Psoas muscle (tissue), 8 donors: ENCODE measurements at places on chromosomes 12 and 14. TPM values are rescaled to one million over a fixed set of nuclear protein-coding genes. Genes with fewer than 3 reads are reported as not detected.

GRCh38 chr12:119869720-119870119 lies 7.4 kb downstream of the CIT start:
- peak; percentile 51 for DNase-seq
- H3K4me3 ChIP-seq, result no peak overlapping the region
- H3K4me1 ChIP-seq, result no peaks in the 10 kb centered on the region
- no peaks in the 10 kb centered on the region for H3K36me3 ChIP-seq
- H3K27me3 ChIP-seq, result no peaks in the 10 kb centered on the region

DNA sequence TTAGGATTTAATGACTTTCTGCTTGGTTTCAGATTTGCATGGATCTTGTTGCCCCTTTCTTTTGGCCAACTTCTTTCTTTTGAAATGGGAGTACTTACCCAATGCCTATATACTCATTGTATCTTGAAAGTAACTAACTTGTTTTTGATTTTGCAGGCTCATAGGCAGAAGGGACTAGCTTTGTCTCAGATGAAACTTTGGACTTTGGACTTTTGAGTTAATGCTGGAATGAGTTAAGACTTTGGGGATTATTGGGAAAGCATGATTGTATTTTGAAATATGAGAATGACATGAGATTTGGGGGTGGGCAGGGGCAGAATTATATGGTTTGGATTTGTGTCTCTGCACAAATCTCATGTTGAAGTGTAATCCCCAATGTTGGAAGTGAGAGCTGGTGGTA lies 657.1 kb downstream of the TMTC2 start:
- H3K36me3 ChIP-seq, result no peaks in the 10 kb centered on the region
- H3K4me3 ChIP-seq, result no peak overlapping the region
- no peak for DNase-seq
- no peaks in the 10 kb centered on the region for H3K27me3 ChIP-seq
- H3K4me1 ChIP-seq, result no peaks in the 10 kb centered on the region

- no peaks in the 10 kb centered on the region for H3K27me3 ChIP-seq
- no peak for DNase-seq
- no peak overlapping the region for H3K4me3 ChIP-seq
- no peak overlapping the region for H3K27ac ChIP-seq
- no peaks in the 10 kb centered on the region for H3K36me3 ChIP-seq
- no peaks in the 10 kb centered on the region for H3K4me1 ChIP-seq
Observed at GRCh38 chr14:89720741-89721729, 233.5 kb downstream of the EFCAB11 start.

- H3K4me1 ChIP-seq, result no peaks in the 10 kb centered on the region
- no peaks in the 10 kb centered on the region for H3K36me3 ChIP-seq
- DNase-seq, result no peak
- no peaks in the 10 kb centered on the region for H3K27me3 ChIP-seq
- no peak overlapping the region for H3K27ac ChIP-seq
Observed at GRCh38 chr12:14560904-14561574, 6.6 kb downstream of the PLBD1 start.

DNA sequence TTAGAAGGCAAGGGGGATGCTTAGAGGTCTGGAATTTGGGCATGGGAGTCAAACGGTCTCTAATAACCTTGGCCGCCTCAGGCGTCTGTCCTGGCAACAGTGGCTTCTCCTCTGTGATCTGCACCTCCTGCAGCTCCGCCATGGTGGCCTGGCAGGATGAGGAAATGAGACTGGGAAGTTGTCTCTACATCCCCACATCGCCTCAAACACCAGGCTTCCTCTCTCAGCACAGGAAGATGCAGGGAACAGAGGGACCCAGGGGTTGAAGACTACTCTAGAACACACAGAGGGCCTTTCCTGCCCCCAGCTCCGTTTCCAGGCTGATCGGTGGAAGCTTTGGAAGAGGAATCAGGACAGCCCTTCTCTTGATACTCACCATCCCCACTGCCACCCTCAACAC lies 1.7 kb downstream of the NDRG2 start:
- DNase-seq, result peak; percentile 69
- H3K4me1 ChIP-seq, result peaks cover 68% of the 10 kb centered on the region
- no peaks in the 10 kb centered on the region for H3K27me3 ChIP-seq
- peak overlapping the region; percentile 98 for H3K4me3 ChIP-seq

- no peak overlapping the region for H3K27ac ChIP-seq
- no peaks in the 10 kb centered on the region for H3K4me1 ChIP-seq
- no peaks in the 10 kb centered on the region for H3K36me3 ChIP-seq
Observed at GRCh38 chr14:71165121-71166031, 258.1 kb downstream of the PCNX1 start.

- H3K27me3 ChIP-seq, result no peaks in the 10 kb centered on the region
- H3K4me1 ChIP-seq, result peaks cover 20% of the 10 kb centered on the region
- no peaks in the 10 kb centered on the region for H3K36me3 ChIP-seq
Observed at GRCh38 chr14:32022938-32023466, 54.1 kb upstream of the ARHGAP5 start.

DNA sequence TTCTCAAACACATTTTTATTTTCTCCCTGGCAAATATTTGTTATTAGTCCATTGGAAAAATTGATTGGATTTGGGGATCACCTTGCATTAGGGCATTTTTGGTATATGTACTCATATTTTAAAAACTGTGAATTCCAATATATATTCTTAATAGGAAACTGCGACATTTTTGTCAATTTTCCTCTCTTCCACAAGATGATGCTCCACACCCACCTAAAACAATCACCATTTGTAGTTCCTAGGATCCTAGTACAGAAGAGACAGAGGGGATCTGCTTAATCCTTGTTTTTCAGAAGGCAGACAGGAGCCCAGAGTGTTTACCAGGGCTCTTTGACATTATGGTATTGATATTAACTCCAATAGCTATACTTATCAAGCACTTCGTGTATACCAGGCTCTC lies 22.8 kb upstream of the OASL start:
- no peaks in the 10 kb centered on the region for H3K36me3 ChIP-seq
- peaks cover 35% of the 10 kb centered on the region for H3K27me3 ChIP-seq
- no peak overlapping the region for H3K4me3 ChIP-seq
- no peak overlapping the region for H3K27ac ChIP-seq
- DNase-seq, result no peak

GRCh38 chr12:123153906-123154305 lies 3.0 kb upstream of the PITPNM2 start:
- H3K27ac ChIP-seq, result no peak overlapping the region
- peaks cover 7% of the 10 kb centered on the region for H3K4me1 ChIP-seq
- H3K27me3 ChIP-seq, result no peaks in the 10 kb centered on the region
- DNase-seq, result no peak
- H3K4me3 ChIP-seq, result no peak overlapping the region
- peaks cover 26% of the 10 kb centered on the region for H3K36me3 ChIP-seq

GRCh38 chr12:6145564-6145963 lies 21.1 kb upstream of the VWF start:
- no peak overlapping the region for H3K4me3 ChIP-seq
- H3K36me3 ChIP-seq, result no peaks in the 10 kb centered on the region
- H3K4me1 ChIP-seq, result peaks cover 6% of the 10 kb centered on the region
- no peak overlapping the region for H3K27ac ChIP-seq
- DNase-seq, result no peak

TBX3 gene
- 7.4 TPM for total RNA-seq

PTGER2 gene
- total RNA-seq, result 0.30 TPM

- no peak overlapping the region for H3K4me3 ChIP-seq
- no peak for DNase-seq
- no peaks in the 10 kb centered on the region for H3K36me3 ChIP-seq
- H3K4me1 ChIP-seq, result no peaks in the 10 kb centered on the region
Observed at GRCh38 chr12:18400186-18400585, 138.9 kb downstream of the PIK3C2G start.

GRCh38 chr12:65902500-65902899 lies 78.2 kb downstream of the HMGA2 start:
- no peak overlapping the region for H3K4me3 ChIP-seq
- DNase-seq, result no peak
- H3K4me1 ChIP-seq, result no peaks in the 10 kb centered on the region
- H3K27me3 ChIP-seq, result no peaks in the 10 kb centered on the region
- H3K27ac ChIP-seq, result no peak overlapping the region

- no peaks in the 10 kb centered on the region for H3K36me3 ChIP-seq
- H3K4me3 ChIP-seq, result no peak overlapping the region
- no peaks in the 10 kb centered on the region for H3K4me1 ChIP-seq
- H3K27ac ChIP-seq, result no peak overlapping the region
- DNase-seq, result no peak
- peaks cover 5% of the 10 kb centered on the region for H3K27me3 ChIP-seq
Observed at GRCh38 chr12:34335819-34336262, 313.5 kb downstream of the ALG10 start.

DNA sequence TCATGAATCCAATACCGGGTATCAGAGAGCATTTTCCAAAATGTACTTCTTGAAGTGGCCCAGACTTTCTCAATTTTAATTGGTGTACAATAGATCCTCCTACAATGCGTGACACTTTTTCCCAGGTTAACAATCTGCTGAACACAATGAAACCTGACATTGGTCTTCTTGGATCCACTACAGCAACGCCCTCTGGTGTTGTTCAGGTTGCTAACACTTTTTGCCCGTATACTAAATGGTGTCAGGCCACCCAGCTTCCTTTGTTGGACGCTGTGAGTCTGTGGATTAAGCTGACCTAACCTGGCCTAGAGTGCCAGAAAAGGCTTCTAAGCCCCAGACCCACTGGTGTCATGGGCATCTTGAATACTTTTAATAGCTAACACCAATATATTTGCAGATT lies 89.2 kb downstream of the KCNK10 start:
- no peak for DNase-seq
- no peaks in the 10 kb centered on the region for H3K27me3 ChIP-seq
- H3K4me3 ChIP-seq, result no peak overlapping the region
- H3K27ac ChIP-seq, result no peak overlapping the region
- H3K4me1 ChIP-seq, result no peaks in the 10 kb centered on the region
- no peaks in the 10 kb centered on the region for H3K36me3 ChIP-seq
